ENCODE measurements at places on chromosomes 16 and 17.

DNA sequence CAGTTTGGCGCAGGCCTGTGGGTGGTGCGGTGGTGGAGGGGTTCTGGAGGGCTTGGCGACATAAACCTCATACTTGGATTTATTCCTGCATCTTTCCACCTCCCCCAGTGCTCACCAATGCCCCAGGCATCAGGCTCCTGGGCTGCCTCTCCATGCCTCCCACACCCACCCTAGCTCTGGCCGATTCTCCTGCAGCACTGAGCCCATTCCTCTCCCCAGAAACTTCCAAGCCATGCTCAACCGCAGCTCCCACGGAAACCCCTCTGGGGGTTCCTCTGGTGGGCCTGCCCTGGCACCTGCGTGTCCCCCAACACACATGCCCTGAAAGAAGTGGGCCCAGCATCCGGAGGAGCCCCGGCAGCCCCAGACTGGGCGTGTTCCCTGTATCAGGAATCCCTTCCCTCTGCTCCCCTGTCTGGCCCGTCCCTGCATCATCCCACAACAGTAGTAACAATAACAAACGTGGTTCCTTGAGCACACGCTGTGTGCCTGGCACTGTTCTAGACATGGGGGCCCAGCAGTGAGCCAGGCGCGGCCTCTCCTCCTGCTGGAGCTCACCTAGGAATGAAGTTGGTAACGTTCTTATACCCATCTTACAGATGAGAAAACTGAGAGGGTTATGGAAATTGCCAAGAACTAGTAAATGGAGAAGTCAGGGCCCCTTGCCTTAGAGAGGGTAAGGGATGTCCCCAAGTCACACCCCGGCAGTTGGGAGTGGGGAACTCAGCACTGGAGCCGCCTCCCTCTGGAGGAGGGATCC is 2.3 kb downstream of the PRSS21 start:
- DNase-seq: no peak

DNA sequence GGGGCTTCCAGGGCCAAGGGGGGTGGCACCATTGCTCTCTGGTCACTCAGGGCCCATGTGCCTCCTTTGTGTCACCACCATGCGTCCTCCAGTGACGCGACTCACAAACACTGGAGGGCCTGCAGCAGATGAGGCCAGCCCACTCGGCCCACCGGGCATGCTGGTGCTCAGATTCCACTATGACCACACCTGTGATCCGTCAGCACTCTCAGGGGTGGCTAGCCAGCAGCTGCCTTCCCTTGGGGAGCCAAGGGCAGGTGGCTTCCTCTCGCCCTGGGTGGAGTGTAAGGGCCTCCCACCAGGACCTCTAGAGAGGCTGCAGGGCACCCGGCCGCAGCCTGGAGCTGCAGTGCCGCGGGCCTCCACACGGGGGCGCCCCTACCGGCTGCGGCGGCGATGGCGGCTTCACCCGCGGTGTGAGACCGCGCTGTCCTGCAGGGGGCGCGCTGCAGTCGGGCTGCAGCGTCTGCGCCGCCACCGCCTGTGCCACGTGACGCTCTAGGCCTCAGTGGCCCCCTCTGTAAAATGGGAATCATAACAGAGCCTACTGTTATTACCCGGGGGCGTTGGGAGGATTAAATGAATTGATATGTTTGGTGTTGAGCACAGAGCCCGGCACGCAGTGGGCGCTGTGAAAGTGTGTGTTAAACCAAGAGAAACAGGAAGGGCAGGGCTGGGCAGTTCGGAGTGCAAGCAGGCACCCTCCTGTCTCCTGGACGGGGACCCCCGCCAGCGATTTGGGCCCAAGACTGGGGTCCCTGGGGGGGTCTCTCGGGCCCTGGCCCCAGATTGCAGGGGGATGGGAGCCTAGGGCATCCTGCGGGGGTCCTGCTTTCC is 192.4 kb upstream of the GSE1 start:
- DNase-seq: peak; percentile 53

- no peak for DNase-seq
Measured at GRCh38 chr17:68184141-68184571, 63.7 kb upstream of the AMZ2 start.

DNA sequence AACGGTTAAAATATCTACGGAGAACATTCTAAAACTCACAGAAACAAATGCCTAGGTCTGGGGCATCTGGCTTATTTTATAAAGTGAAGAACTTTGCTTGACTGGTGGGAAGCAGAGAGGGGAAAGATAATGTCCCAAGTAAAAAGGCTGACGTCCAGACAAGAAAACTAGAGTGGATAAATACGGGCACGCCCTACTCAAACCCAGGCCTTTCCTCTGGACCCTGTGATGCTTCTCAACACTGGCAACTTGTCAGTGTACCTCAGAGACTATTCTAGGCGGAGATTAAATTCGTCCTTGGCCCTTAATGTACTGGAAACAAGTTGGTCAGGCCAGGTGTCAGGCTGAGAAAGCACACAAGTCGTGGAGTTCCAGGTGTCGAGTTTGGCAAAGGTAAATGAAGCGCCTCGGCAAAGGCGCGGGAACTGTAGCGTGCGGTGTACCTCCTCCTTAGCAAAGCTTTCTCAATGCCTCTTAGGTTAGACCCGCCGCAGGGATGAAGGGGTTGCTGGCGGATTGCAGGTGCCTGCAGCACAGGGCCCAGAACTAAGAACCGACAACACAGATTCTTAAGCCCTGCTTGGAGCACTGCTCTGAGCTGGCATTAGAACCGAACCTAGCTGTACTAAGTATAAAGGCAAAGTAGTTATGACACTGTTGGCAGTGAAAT is 668 bp upstream of the UNK start:
- DNase-seq: peak; percentile 38

- peak; percentile 85 for DNase-seq
Measured at GRCh38 chr16:2159175-2159838, 3.7 kb downstream of the TRAF7 start.

GRCh38 chr17:79137015-79137788 is 62.6 kb downstream of the ENGASE start:
- no peak for DNase-seq

GRCh38 chr17:39507511-39507910 is 46.2 kb downstream of the CDK12 start:
- no peak for DNase-seq

- no peak for DNase-seq
Measured at GRCh38 chr16:8063159-8063558, 527.2 kb downstream of the TMEM114 start.

GRCh38 chr17:66930933-66931332 is 33.6 kb upstream of the CACNG4 start:
- DNase-seq: no peak

GRCh38 chr16:79532785-79533184 is 67.8 kb downstream of the MAF start:
- no peak for DNase-seq

DNA sequence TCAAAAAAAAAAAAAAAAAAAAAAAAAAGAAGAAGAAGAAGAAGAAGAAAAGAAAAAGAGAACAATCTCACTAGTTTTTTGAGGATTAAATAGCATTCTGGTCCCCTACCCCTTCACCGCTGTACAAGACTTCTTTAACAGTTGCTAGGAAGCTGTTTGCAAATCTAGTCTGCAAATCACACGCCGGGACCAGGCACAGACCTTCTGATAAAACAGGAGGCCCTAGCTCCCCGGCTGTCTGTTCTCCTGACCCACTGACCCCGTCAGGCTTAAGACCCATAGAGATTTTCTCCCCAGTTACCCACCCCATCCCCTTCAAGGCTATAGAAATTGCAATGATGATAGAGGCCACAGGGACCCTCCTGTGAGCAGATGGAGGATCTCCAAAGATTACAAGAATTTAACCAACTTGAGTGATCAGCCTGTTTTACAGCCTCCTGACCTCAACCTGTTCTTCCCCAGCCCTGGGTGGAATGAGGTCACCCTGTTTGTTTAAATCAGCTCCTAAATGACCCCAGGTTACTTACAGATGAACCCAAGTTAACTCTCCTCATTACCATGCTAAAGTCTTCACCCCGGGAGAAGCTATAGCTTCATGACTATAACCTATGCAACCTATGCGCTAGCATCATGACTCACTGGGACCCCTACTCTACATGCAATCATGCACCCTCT is 11.8 kb upstream of the SULT1A1 start:
- DNase-seq: no peak

Measured in right cardiac atrium (tissue), 5 donors.